ENCODE measurements at places on chromosomes 6 and 20. TPM values are rescaled to one million over a fixed set of nuclear protein-coding genes. Genes with fewer than 3 reads are reported as not detected.

The ID1 gene
- total RNA-seq = 23.2 TPM

GRCh38 chr20:56724241-56724757 lies 95.2 kb downstream of the TFAP2C start:
- DNase-seq = no peak

- DNase-seq = no peak
Observed at GRCh38 chr20:58763076-58763475, 70.5 kb downstream of the NPEPL1 start.

GRCh38 chr6:112216662-112217551 lies 37.5 kb downstream of the LAMA4 start:
- no peak for DNase-seq

GRCh38 chr20:20970841-20971240 lies 135.3 kb downstream of the LINC00237 start:
- no peak for DNase-seq

- no peak for DNase-seq
Observed at GRCh38 chr20:29296256-29297230, 1960.9 kb upstream of the DEFB115 start.

Measured in dorsolateral prefrontal cortex (tissue), 122 donors.